HS-5 (cell line): ENCODE measurements at places on chromosomes 6 and 20.

DNA sequence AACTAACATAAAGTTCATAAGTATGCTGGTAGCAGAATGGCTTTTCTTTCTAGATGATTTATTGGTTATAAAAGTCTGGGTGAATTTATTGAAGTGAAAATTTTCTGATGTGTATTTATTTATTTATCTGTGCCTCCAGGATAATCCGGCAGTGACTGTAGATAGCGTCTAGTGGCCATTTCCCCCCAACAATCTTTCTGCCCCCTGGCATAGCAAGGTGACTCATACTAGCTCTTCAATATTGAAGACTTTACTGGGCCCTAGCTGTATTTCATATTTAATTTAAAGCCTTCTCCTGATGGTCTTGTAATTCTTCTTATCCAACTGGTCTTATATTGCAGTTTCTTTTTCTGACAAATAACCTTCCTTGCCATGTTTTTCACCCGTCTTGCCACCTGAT lies 154.1 kb upstream of the SGK1 start:
- DNase-seq = no peak

DNA sequence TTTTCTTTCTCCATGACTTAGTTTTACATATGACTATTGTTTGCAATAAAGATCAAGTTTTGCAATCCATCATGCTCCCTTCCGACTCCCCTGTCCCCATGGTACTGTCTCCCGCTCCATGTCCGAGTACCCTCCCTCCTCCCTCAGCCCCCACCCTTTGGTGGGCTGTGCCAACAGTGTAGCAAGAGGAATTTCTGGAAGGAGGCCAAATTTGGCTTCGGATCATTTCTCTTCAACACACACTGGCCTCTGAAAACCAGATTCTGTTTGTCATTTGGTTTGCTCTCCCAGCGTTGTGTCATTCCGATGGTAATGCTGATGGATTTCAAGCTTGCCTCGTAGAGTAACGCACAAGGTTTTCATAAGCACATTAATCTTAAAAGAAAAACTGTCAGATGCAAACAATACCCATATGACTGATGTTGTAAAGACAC lies 22.9 kb upstream of the PAX1 start:
- DNase-seq = no peak

DNA sequence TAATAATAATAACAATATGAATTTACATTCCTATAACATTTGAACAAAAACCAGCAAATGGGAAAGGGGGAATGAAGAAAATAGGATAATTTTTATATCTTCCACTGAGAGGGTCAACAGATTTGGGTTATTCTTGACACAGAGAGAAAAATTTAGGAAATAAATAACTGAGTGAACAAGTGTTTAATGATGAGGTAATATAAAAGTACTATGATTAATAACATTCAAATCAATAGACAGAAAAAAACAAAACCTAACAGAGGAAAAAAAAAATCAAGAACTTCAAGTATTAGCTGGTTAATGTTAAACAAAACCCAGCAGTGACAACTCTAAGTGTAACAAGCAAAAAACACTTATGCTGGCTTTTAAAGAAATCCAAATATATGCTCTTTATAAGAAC lies 66.5 kb downstream of the LCA5 start:
- DNase-seq = no peak

DNA sequence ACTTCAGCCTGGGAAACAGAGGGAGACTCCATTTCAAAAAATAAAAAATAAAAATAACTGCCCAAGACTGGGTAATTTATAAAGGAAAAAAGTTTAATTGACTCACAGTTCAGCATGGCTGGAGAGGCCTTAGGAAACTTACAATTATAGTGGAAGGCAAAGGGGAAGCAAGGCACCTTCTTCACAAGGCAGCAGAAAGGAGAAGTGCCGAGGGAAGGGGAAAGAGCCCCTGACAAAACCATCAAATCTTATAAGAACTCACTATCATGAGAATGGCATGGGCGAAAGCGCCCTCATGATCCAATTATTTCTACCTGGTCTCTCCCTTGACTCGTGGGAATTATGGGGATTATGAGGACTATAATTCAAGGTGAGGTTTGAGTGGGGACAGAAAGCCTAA lies 95.5 kb upstream of the LGSN start:
- DNase-seq = no peak
